ENCODE measurements at places on chromosomes 6 and 20. TPM values are rescaled to one million over a fixed set of nuclear protein-coding genes. Genes with fewer than 3 reads are reported as not detected.

The REPS1 gene
- total RNA-seq: 26.1 TPM

The SRSF12 gene
- not detected for total RNA-seq

DNA sequence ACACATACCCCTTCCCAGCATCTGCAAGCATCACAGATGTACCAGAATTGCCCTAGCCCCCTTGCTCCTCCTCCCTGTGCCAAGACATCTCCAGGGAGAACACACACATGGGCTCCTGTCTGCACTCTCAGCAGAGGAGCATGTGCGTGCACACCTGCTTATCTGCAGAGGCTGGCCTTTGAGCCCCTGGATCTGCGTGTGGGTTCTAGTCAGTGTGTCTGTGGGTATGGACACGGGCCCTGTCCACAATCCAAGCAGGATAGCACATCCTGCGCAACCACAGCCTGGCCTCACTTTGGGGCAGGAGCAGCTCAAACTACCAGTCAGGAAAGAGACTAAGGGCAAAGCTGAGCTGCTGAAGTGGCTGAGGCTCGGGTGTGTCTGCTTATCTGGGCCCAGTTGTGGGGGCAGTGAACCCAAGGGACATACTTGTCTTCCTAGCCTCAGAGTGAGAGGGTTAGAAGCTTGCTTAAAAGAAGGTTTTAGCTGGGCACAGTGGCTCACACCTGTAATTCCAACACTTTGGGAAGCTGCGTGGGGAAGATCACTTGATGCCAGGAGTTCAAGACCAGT, 41.0 kb downstream of the HM13 start:
- H3K27me3 ChIP-seq: peaks cover 3% of the 10 kb centered on the region
- DNase-seq: no peak
- peak overlapping the region; percentile 55 for H3K27ac ChIP-seq
- no peak overlapping the region for H3K4me3 ChIP-seq

GRCh38 chr6:27693766-27694546, 218.2 kb downstream of the OR2B2 start:
- peaks cover 5% of the 10 kb centered on the region for H3K36me3 ChIP-seq
- no peaks in the 10 kb centered on the region for H3K27me3 ChIP-seq
- H3K4me1 ChIP-seq: peaks cover 9% of the 10 kb centered on the region
- DNase-seq: no peak
- H3K27ac ChIP-seq: no peak overlapping the region

- no peaks in the 10 kb centered on the region for H3K36me3 ChIP-seq
- no peak for DNase-seq
- peaks cover 8% of the 10 kb centered on the region for H3K4me1 ChIP-seq
- peaks cover 40% of the 10 kb centered on the region for H3K27me3 ChIP-seq
- no peak overlapping the region for H3K27ac ChIP-seq
- H3K4me3 ChIP-seq: no peak overlapping the region
Measured at GRCh38 chr6:33961691-33962090, 157.9 kb upstream of the MLN start.

DNA sequence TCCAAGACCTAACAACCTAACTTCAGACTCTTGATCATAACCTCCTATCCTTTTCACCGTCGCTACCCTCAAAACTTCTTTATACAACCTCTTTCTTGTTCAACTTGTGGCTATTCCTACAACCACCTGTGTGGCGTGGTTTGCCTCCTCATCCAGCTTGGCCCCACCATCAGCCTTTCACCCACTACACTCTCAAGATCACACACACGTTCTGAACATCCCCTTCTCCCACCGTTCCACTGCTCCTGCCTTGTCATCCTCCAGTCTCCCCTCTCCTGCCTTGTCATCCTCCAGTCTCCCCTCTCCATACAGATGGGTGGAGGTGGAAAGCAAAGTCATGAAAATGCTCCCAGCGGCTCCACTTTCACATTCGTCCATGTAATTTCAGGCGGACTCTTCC, 14.0 kb downstream of the MAK start:
- no peak for DNase-seq
- no peak overlapping the region for H3K27ac ChIP-seq
- H3K36me3 ChIP-seq: no peaks in the 10 kb centered on the region
- no peaks in the 10 kb centered on the region for H3K4me1 ChIP-seq
- H3K27me3 ChIP-seq: no peaks in the 10 kb centered on the region
- no peak overlapping the region for H3K4me3 ChIP-seq

GRCh38 chr6:131779304-131779703, 28.5 kb upstream of the ENPP1 start:
- no peak for DNase-seq
- H3K27me3 ChIP-seq: peaks cover 5% of the 10 kb centered on the region
- peaks cover 13% of the 10 kb centered on the region for H3K4me1 ChIP-seq
- H3K4me3 ChIP-seq: no peak overlapping the region
- no peak overlapping the region for H3K27ac ChIP-seq

DNA sequence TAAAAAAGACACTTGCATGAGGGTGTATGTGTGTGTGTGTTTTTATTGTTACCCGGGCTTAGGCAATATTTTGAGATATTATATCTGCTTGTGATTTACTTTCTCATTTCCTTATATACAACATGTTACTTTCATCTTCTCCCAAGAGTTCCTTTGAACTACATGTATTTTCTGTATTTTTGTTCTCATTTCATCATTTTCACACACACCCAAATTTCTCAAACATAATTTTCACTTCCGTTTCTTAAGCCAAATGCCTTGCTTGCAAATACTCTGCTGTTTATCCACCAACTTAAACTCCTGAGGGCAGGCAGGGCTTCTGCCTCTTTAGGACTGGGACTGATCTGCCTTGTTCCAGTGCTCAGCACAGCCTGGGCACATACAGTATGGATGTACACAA, 69.3 kb upstream of the FYN start:
- DNase-seq: no peak
- no peaks in the 10 kb centered on the region for H3K27me3 ChIP-seq
- no peaks in the 10 kb centered on the region for H3K36me3 ChIP-seq
- no peak overlapping the region for H3K4me3 ChIP-seq
- H3K4me1 ChIP-seq: peaks cover 27% of the 10 kb centered on the region
- no peak overlapping the region for H3K27ac ChIP-seq

GRCh38 chr6:122063761-122064160, 335.7 kb upstream of the HSF2 start:
- no peak overlapping the region for H3K4me3 ChIP-seq
- DNase-seq: no peak
- H3K27me3 ChIP-seq: peaks cover 1% of the 10 kb centered on the region
- H3K27ac ChIP-seq: no peak overlapping the region
- peaks cover 12% of the 10 kb centered on the region for H3K4me1 ChIP-seq

GRCh38 chr20:3168079-3168828, 5.1 kb downstream of the LZTS3 start:
- peaks cover 4% of the 10 kb centered on the region for H3K27me3 ChIP-seq
- H3K27ac ChIP-seq: no peak overlapping the region
- no peaks in the 10 kb centered on the region for H3K36me3 ChIP-seq
- no peak overlapping the region for H3K4me3 ChIP-seq
